ENCODE measurements at places on chromosomes 3 and 15. TPM values are rescaled to one million over a fixed set of nuclear protein-coding genes. Genes with fewer than 3 reads are reported as not detected.

GRCh38 chr3:78519281-78519680, 1248.5 kb downstream of the ROBO1 start:
- DNase-seq, result no peak
- H3K36me3 ChIP-seq, result no peaks in the 10 kb centered on the region
- no peak overlapping the region for H3K4me3 ChIP-seq
- no peak overlapping the region for H3K27ac ChIP-seq
- no peaks in the 10 kb centered on the region for H3K4me1 ChIP-seq

DNA sequence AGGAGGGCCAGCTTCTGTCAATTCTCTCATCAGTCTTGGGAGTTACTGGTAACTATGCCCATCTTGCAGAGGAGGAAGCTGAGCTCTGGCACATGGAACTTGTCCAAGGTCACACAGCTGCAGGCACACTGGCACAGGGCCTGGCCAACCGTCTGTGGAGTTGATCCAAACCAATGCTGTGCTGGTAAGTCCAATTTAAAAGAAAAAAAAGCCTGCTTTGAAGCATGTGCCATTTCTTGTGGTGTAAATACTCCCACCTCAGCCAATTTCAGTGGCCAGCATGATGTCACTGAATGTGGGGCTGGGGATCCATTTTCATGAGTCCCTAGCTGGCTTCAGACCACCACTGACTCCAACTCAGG, 83.4 kb downstream of the CHSY1 start:
- DNase-seq, result no peak
- no peak overlapping the region for H3K27ac ChIP-seq
- no peaks in the 10 kb centered on the region for H3K27me3 ChIP-seq
- no peaks in the 10 kb centered on the region for H3K36me3 ChIP-seq

Gene SHC4
- 0.19 TPM for total RNA-seq

Gene IL12A
- total RNA-seq, result 3.1 TPM

Gene SEMA3G
- 1.9 TPM for total RNA-seq

Gene SLC28A1
- total RNA-seq, result not detected
